ENCODE measurements at places on chromosomes 1 and 21.

- DNase-seq: no peak
These were observed 243.6 kb downstream of the TM2D1 start for GRCh38 chr1:61481315-61481715.

DNA sequence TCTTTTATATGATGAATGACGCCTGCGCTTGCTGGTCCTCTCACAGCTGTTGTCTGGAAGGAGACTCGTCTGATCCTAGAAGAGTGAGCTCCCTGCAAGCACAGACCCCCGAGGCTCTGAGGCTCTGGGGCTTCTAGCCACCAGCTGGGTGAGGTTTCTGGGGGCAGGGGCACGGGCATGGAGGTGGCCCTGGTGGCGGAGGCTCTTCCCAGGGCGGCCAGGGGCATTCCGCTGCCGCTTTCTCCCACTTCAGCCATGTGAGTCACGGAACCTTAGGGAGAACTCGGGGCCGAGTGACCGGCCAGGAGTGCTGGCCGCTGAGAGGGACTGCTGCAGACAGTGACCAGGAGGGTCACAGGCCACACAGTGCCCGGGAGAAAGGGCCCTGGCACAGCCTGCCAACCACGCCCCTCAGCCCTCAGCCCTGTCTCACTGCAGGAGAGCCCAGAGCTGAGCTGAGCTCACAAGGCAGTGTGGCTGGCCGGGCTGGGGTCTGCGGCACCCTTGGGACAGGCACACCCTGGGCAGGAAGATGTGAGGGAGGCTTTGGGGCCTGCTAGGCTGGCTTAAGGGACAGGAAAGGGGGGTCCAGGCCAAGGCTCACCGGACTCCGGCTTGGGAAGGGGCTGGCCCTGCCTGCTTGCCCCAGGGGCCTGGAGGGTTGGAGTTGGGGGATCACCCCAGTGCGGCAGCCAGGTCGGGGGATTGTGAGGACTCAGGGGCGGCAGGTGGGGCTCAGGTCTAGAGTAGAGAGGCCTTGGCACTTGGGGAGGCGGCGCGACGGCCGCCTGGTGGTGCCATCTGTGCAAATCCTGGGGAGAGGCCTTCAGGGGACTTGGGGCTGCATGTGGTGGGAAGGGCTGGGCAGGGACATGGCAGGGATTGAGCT is 35.7 kb downstream of the MORN1 start:
- DNase-seq: no peak

GRCh38 chr1:94614996-94615395 is 73.4 kb upstream of the F3 start:
- no peak for DNase-seq

- no peak for DNase-seq
These were observed 7.4 kb downstream of the FOXD3 start for GRCh38 chr1:63329621-63330330.

DNA sequence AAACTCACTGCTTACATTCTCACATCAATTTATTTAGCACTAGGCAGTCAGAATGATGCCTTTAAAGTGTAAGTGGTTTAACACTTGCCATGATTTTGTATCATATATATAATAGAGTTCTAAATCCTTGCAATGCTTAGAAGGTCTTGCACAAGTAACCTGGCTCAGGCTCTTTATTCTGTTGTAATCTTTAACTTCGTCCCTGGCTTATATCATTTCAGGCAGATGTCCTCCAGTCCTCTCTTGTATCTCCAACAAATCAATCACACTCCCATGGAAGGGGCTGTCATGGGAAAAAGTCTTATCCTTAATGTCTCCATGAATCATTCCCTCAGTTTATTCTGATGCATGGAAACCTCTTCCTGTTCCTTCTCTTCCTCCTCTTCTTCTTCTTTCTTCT is 841.6 kb upstream of the B3GALT2 start:
- DNase-seq: no peak

GRCh38 chr21:29224006-29224405 is 74.7 kb upstream of the BACH1 start:
- DNase-seq: no peak

DNA sequence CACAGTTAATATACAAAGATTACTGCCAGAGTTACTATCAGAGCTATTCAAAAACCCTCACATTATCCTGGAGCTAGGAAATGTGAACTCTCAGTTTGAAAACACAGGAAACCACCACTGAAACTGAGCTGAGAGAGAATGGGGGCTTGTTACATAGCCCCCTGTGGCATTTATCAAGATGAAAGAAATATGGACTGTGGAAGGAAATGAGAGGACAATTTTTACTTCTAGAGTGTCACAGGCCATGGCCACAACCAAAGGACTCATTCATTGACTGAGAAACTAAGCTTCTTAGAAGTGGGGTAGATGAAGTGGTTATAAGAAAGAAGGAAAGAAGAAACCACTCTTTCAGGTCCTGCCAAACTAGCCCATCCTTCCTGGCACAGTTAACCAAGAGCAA is 25.3 kb downstream of the DSTYK start:
- no peak for DNase-seq

DNA sequence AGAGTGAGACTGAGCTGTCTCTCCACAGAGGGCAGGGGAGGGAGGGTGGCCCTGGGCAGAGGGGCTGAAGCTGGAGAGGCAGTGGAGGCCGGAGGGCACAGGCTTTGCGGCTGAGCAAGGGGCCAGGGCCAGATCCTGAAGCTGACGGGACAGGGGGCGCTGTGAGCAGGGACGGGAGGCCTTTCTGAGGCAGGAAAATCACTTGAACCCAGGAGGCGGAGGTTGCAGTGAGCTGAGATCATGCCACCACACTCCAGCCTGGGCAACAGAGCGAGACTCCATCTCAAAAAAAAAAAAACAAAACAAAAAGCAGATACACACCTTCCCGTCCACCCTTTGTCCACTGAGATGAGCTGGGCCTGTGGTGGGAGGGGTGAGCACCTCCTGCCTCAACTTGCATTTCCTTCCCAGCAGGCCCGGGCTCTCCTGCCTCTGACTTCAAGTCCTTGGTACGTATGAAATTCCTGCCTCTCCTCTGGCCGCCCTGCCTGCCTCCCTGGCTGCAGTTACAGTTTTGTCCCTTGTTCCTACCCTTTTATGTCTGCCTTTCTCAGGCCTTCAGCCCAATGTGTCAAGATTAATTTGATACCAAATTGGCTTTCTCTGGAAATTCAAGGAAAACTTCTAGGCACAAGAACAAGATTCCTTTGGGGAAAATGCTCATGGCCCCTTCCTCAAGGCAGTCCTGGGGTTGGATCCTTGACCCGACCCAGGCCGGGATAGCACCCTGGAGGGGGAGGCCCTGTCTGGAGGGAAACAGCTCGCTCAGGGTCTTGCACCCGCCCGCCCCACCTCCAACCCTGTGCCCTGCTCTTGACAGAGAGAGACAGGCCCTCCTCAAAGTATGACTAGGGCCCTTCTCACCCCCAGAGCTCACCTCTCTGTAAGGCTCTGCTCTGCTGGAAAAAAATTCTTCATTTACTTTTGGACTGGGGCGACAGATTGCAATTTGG is 11.2 kb upstream of the ADAMTSL4 start:
- DNase-seq: no peak

DNA sequence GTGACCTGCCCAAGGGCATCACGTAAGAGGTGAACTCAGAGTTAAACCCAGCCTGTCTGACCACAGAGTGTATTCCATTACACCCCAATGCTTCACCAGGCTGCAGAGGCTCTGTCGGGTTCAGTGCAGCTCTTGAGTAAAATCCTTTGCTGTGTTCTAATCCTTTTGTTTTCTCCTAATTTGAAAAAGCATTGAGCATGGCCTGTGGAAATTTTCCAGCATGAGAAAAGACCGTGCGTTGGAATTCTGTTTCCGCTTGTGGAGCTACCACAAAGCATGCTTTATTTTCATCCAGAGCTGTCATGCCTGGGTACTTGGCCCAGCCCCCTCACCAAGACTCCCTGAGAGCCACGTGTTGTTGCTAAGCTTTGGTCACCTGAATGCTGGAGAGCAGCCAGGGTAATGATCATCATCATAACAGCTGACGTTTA is 317.6 kb downstream of the PRDM2 start:
- no peak for DNase-seq

GRCh38 chr1:62922006-62922405 is 138.1 kb downstream of the ATG4C start:
- DNase-seq: no peak

DNA sequence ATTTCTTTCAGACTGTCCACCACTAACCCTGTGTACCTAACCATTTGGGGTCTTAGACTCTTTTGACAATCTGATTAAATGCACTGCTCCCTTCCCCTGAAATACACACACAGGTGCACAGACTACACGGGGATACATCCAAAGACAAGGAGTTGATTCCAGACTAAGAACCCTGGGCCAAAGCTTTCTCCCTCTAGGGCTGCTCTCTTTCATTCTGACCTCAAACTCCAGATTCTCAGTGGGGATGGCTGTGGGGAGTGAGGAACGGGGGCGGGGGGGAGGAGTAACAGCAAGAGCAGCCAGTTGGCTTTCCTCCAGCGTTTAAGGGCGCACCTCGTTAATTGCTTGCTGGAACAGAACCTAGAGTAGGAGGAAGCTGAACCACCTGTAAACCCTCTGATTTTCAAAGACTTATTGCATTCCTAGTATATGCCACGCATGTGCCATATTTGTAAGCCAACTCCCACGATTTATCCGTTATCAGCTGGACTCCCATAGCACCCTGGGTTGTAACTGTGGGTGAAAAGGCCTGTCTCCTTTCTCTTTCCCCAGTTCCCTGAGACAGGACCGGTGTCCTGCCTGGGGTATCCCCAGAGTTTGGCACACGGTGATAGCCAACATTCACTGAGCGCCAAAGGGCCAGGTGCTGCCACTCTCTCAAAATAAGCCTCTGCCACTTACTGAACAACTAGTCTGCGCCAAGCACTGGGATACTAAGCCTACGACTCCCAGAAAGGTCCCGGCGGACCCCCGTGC is 920 bp downstream of the MTHFR start:
- DNase-seq: no peak

- no peak for DNase-seq
These were observed 16.3 kb downstream of the GPBP1L1 start for GRCh38 chr1:45669859-45670655.

GRCh38 chr1:59903141-59903754 is 23.3 kb downstream of the CYP2J2 start:
- no peak for DNase-seq

- no peak for DNase-seq
These were observed 492.1 kb downstream of the LMO4 start for GRCh38 chr1:87820668-87821334.

- no peak for DNase-seq
These were observed 4.3 kb upstream of the CHI3L2 start for GRCh38 chr1:111223126-111223685.

DNA sequence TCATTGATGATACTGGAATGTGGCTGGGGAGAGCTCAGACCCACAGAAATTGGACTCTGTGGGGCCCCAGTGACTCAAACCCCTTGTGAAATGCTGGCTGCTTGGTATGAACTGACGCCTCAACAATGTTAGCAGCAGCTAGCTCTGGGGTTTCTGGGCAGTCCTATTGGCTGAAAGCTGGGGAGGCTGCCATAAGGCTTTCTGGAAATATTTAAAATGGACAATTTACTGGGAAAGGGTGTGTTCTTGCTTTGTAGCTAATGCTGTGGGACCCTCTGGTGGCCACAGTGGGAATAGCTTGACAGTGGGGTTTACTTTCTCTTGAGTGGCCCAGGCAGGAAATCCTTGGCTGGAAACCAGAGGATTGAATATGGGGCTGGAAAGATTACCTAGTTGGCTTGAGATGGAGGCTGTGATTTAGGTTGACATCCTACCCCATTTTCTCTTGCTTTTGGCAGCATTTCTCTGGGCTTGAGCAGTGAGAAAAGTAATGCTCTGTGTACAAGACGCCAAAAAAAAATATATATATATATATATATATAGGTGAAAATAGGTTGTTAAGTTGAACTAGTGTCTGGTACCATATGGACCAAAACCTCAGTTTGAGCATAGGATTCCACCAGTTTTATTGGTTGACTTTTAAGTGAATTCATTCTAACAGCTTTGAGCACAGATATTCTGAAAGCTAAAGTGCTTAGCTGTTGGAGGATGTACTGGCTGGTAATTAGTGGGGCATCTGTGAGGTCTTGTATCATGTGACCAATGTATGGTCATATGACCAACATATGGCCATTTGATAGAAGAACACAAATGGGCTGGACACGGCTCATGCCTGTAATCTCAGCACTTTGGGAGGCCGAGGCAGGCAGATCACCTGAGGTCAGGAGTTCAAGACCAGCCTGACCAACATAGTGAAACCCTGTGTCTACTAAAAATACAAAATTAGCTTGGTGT is 8.2 kb upstream of the S100A10 start:
- peak; percentile 55 for DNase-seq

GRCh38 chr1:17204546-17205440 is at the start of gene PADI1:
Gene PADI1 (plus strand): TSS chr1:17205128. CDS start chr1:17205218, 90 bp downstream.
- no peak for DNase-seq

- DNase-seq: no peak
These were observed 52.4 kb downstream of the ZMYM4 start for GRCh38 chr1:35320937-35321336.

DNA sequence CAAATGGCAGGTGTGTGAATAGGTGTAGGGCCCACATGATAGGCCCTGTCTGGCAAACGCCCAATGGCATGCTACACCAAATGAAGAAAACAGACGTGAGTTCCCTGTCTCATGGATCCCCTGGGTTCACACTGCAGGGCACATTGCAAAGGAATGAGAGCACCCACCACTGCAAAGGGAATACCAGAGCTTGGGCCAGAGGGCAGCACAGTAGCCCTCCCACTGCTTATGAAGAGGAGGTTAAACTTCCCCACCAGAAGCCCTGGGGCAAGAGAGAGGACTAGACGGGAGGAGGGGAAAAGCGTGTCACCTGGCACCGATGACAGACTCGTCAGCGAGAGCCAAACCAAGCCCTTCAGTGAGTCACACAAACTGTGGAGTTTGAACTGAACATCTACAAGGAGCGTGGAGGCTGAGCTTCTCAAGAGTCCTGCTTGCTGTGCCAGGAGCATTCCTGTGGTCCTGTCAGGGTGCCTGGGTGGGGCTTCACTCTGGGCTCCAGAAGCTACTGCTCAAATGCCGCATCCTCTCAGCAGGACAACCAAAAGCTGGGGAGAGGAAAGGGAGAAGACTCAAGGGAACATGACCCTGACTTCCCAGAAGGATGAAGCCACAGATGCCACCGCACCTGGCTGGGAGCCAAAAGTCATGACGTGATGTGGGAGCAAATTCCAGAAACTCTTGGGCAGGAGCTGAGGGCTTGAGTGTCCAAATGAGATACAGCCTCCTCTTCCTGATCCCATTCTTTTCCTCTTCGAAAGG is 61.1 kb downstream of the TOMM20 start:
- DNase-seq: no peak

DNA sequence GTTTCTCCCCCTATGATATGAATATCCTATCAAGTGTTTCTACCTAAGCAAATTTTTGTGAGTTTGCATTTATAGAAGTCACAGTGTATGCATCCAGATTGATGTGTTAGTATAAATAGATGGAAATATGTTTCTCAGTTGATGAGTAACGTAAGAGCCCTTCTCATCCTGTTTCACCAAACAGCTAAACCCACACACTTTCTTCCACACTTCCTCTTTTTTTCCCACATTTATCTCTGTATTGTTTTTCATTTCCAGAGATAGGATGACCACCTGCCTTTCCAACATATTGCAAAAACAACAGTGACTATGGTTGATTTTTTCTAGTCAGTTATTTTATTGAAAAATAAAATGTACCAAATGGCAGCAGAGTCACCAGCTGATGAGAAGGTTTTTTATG is 490.1 kb downstream of the NEGR1 start:
- no peak for DNase-seq

All from activated CD8-positive, alpha-beta memory T cell treated with anti-CD3 and anti-CD28 coated beads for 4 hours (primary cell).